ENCODE measurements at places on chromosomes 1 and 21. TPM values are rescaled to one million over a fixed set of nuclear protein-coding genes. Genes with fewer than 3 reads are reported as not detected.

DNA sequence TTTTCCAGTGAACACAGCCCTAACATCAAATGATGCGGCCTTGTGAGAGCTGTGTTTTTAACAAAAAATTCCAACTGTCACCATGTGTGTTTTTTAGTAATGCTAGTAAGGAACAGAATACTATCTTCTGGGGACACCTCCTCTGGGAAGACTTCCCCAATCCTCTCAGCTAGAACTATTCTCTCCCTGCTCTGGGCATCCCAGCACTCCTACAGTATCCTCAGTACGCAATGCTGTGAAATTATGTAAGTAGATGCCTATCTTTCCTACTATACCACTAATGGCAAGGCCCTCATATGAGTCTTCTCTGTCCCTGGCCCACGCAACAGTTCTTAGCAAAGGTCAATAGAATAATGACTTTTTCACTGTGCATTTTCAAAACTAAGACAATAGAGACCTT lies 19.5 kb upstream of the TTC39A start:
- no peak for DNase-seq
- no peak overlapping the region for H3K4me3 ChIP-seq
- H3K27me3 ChIP-seq: no peaks in the 10 kb centered on the region

DNA sequence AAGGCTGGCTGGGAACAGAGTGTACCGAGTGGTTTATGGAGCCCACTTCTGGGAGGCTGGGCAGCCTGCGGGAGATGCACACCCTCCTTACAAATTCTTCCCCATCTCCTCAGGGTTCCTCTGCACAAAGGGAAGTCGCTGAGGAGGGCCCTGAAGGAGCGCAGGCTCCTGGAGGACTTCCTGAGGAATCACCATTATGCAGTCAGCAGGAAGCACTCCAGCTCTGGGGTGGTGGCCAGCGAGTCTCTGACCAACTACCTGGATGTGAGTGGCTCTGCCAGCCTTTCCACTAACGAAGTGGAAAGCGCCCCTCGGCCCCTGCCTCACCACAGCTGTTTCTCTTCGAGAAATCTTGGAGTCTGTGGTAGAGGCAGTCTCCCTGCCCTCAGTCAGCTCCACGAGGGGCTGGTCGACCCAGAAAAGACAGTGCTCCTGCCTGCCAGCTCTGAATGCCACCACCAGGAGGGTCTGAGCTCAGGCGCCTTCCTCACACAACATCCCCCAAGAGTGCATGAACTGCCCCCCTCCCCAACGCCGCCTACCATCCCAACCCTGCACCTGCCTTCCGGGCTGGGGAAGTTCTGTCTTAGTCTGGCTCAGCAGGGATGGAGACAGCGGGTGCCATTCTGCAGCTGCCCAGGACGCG lies 31.8 kb downstream of the PROK1 start:
- DNase-seq: no peak
- no peaks in the 10 kb centered on the region for H3K4me1 ChIP-seq
- no peaks in the 10 kb centered on the region for H3K27me3 ChIP-seq
- H3K36me3 ChIP-seq: no peaks in the 10 kb centered on the region
- no peak overlapping the region for H3K4me3 ChIP-seq

DNA sequence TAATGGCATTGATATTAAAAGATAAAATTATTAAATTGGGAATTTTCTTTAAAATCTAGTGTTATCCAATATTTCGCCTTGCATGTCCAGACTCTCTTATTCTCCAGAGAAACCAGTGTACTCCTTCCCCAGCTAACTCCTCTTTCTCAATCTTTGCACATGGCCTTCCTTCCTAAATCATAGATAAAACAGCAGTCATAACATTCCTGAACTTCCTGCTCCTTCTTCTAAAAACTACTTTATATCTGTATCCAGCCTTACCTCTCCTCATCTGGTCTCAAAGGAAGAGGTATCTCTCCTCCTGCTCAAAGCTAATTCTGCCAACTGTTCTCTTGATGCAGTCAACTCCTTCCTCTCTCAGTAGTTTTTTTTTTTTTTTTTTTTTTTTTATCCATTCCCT lies 39.5 kb upstream of the NEK7 start:
- H3K4me3 ChIP-seq: no peak overlapping the region
- peak overlapping the region; percentile 51 for H3K27ac ChIP-seq
- DNase-seq: no peak
- H3K4me1 ChIP-seq: no peaks in the 10 kb centered on the region

GRCh38 chr1:147245129-147245528 lies 2.6 kb downstream of the CHD1L start:
- H3K4me1 ChIP-seq: no peaks in the 10 kb centered on the region
- no peak overlapping the region for H3K4me3 ChIP-seq
- H3K27me3 ChIP-seq: no peaks in the 10 kb centered on the region
- no peaks in the 10 kb centered on the region for H3K36me3 ChIP-seq
- DNase-seq: no peak

DNA sequence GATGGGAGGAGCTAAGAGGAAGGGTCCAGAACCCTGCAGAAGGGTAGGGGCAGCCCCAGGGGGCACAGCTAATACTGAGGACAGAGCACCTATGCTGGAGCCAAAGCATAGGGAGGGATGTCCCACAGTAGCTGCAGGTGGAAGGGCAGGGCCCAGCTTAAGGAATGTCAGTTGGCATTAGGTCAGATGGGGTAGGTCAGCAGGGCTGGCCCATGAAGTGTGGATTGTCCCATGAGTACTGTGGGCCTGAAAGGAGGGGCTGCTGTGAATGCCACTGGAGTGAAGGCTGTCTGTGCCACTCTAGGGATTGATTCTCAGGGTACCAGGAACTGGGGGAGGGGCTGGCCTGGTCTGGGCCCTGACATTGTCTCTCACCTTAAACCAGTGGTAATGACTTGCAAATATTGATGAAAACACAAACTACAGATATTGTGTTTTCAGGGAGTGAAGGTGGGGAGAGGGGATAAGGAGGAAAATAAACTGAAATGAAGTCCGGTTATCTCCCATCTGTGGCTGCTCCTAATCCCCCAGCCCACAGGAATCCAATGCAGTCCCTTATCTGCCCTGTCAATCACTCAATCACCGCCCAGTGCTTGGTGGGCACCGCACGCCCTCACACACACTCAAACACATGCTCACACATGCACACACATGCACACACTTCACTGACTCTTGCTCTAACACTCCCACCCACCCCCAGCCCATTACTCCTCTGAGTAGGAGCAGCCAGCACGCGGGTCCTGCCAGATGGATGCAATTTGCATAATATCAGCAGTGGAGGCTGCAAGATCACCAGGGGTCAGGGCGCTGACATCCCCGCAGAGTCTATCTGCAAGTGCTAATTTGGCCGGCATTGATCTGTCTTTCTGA lies 27.8 kb downstream of the DMAP1 start:
- H3K27me3 ChIP-seq: no peaks in the 10 kb centered on the region
- no peak overlapping the region for H3K4me3 ChIP-seq
- H3K36me3 ChIP-seq: no peaks in the 10 kb centered on the region
- no peak overlapping the region for H3K27ac ChIP-seq

DNA sequence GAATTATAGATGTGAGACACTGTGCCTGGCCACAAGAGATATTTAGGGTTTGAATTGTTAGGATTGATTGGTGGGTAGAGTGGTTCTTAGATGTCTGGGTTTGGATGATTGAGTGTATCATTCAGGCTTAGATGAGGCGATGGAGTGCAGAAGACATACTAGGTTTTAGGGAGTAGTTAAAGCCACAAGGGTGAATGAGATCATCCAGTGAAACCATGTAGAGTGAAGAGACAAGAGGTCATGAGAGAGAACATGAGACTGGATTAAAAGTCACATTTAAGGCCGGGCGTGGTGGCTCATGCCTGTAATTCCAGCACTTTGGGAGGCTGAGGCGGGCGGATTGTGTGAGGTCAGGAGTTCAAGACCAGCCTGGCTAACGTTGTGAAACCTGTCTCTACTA lies 37.2 kb downstream of the ZFYVE9 start:
- H3K36me3 ChIP-seq: no peaks in the 10 kb centered on the region
- peaks cover 1% of the 10 kb centered on the region for H3K4me1 ChIP-seq
- H3K27ac ChIP-seq: no peak overlapping the region
- no peak overlapping the region for H3K4me3 ChIP-seq
- DNase-seq: no peak
- no peaks in the 10 kb centered on the region for H3K27me3 ChIP-seq

GRCh38 chr1:101175886-101176285 lies 60.9 kb upstream of the S1PR1 start:
- DNase-seq: no peak
- no peaks in the 10 kb centered on the region for H3K36me3 ChIP-seq
- no peak overlapping the region for H3K4me3 ChIP-seq

DNA sequence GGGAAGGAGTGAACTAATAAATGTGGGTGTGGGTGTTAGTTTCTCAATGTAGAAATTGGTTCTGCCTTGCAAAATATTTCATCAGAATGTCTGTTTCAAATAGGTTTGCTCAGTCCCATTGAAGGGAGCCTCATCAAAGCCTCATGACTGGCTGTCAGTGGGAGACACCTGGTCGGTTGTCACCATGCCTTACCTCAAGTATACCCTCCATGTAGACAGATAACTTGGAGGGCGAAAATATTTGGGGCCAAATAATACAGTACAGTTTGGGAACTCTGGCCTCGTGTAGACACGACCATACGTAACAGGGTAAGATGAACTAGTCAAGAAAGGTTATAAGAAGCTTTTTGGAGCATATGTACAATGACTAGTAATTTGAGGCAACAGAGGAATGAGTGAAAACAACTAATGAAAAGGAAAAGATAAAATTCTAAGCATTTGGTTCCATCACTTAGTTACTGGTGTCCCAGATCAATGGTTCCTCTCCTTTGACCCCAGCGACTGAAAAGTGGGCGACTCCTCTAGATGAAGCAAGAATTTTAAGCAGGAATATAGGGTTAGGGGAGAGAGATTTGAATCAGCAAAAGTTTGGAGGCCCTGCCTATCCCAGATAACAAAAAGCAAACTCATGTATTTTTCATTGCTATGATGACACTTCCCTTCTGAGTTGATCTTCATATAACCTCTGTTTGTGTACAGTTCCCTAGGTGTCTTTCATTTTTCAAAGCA lies 163.9 kb downstream of the LRRC40 start:
- H3K4me1 ChIP-seq: no peaks in the 10 kb centered on the region
- H3K4me3 ChIP-seq: no peak overlapping the region
- H3K36me3 ChIP-seq: no peaks in the 10 kb centered on the region
- H3K27ac ChIP-seq: no peak overlapping the region

- H3K27me3 ChIP-seq: no peaks in the 10 kb centered on the region
- H3K27ac ChIP-seq: no peak overlapping the region
- no peak overlapping the region for H3K4me3 ChIP-seq
- no peaks in the 10 kb centered on the region for H3K4me1 ChIP-seq
These were observed 5.9 kb upstream of the SPRR4 start for GRCh38 chr1:152964536-152964935.

GRCh38 chr1:54987919-54988705 lies 7.7 kb downstream of the TMEM61 start:
- no peaks in the 10 kb centered on the region for H3K4me1 ChIP-seq
- H3K27me3 ChIP-seq: no peaks in the 10 kb centered on the region
- peak; percentile 54 for DNase-seq

DNA sequence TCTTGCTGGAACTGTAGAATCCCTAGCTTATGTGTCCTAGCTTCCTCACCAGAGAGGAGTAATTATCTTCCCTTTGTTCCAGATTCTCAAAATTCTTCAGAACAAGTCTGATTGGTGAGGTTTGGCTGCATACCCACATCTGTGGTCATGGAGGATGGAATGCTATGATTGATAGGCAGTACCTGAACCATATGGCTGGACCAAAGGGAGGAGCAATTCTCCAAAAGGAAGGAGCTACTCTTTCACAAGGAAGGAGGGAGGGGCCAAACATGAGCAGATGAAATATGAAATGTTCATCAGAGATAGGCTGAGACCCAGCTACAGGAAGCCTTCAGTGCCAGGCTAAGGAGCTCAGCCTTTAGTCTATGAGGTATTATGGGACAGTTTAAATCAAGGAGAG lies 5.0 kb upstream of the RNF19B start:
- no peaks in the 10 kb centered on the region for H3K27me3 ChIP-seq
- no peak for DNase-seq
- H3K27ac ChIP-seq: no peak overlapping the region
- H3K4me3 ChIP-seq: no peak overlapping the region
- no peaks in the 10 kb centered on the region for H3K36me3 ChIP-seq
- H3K4me1 ChIP-seq: no peaks in the 10 kb centered on the region

DNA sequence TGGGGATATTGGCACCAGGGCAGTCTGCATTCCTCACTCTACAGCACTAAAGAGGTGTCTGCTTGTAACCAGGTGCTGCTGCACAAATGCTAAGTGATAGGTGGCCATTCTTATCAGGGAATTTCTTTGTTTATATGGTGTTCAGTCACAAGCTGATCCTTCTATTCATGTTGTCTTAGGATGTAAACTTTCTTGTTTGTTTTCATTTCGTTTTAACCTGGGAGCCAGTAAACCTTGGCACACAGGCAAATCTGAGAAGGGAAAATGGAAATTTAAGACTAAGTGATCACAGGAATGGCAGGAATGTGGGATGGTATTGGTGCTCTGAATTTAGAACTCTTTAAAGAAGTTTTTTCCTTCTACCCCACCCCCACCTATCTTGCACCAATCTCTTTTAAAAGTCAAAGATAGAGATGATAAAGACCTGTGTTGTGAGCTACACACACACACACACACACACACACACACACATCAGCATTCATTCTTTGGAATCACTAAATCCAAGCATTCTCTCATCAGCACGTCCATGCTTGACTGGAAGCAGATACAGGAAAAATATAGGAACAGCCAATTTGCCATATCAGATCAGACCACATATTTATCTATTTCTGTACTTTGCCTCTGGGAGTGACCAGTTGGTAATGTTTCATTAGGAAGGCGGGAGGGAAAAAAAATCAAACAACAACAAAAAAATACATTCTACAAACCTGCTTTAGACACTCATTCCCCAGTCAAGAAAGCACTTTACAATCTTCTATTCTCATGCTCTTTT lies 451.4 kb upstream of the ADGRL2 start:
- H3K27me3 ChIP-seq: no peaks in the 10 kb centered on the region
- no peak for DNase-seq
- H3K36me3 ChIP-seq: no peaks in the 10 kb centered on the region

DNA sequence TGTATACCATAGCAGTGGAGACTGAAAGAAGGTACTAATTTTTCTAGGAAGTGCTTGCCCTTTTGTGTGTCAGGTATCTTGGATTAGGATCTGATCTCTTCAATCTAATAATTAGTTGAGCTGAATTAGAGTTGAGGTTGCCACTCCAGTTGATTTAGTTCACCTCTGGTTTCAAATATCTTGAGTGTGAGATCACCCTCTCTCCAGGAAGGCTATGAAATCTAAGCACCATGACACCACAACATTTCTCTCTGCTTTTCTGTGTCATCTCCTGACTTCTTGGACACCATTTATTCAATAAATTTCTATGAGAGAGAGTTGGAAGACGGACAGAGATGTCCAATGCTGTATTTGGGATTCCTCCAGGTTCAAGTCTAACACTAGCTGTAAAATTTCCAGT lies 212.8 kb downstream of the DYRK1A start:
- no peak overlapping the region for H3K4me3 ChIP-seq
- H3K27me3 ChIP-seq: no peaks in the 10 kb centered on the region
- H3K4me1 ChIP-seq: no peaks in the 10 kb centered on the region
- H3K27ac ChIP-seq: no peak overlapping the region

GRCh38 chr1:119471566-119471965 lies 35.4 kb upstream of the HSD3B1 start:
- no peaks in the 10 kb centered on the region for H3K27me3 ChIP-seq

Gene LCE3D
- not detected for total RNA-seq

Gene IL19
- not detected for total RNA-seq

Gene PROX1
- 2.5 TPM for total RNA-seq

Gene CYYR1
- 45.8 TPM for total RNA-seq

Gene C1QC
- total RNA-seq: 203 TPM

Gene AGMAT
- 0.13 TPM for total RNA-seq

Gene HES3
- total RNA-seq: not detected

Data from aorta (tissue), 5 donors.